ENCODE measurements at places on chromosomes 11 and 22. TPM values are rescaled to one million over a fixed set of nuclear protein-coding genes. Genes with fewer than 3 reads are reported as not detected.

Gene IFITM1
- 34.1 TPM for total RNA-seq

Gene CADM1
- 12.9 TPM for total RNA-seq

Gene LUZP2
- 0.17 TPM for total RNA-seq

Gene APOBEC3C
- total RNA-seq = 13.0 TPM

GRCh38 chr22:26835929-26836528 is 178.6 kb downstream of the MIAT start:
- H3K4me1 ChIP-seq = peaks cover 3% of the 10 kb centered on the region
- H3K27me3 ChIP-seq = no peaks in the 10 kb centered on the region
- no peak overlapping the region for H3K27ac ChIP-seq
- H3K36me3 ChIP-seq = no peaks in the 10 kb centered on the region
- H3K4me3 ChIP-seq = no peak overlapping the region

GRCh38 chr22:49259839-49260615 is 567.6 kb downstream of the BRD1 start:
- H3K4me1 ChIP-seq = no peaks in the 10 kb centered on the region
- no peak overlapping the region for H3K4me3 ChIP-seq
- H3K27ac ChIP-seq = no peak overlapping the region
- H3K27me3 ChIP-seq = no peaks in the 10 kb centered on the region
- no peaks in the 10 kb centered on the region for H3K36me3 ChIP-seq

- no peaks in the 10 kb centered on the region for H3K36me3 ChIP-seq
- no peak overlapping the region for H3K4me3 ChIP-seq
- DNase-seq = no peak
- peaks cover 14% of the 10 kb centered on the region for H3K4me1 ChIP-seq
Observed at GRCh38 chr11:112460141-112460540, 199.5 kb upstream of the PLET1 start.

- H3K4me1 ChIP-seq = no peaks in the 10 kb centered on the region
- H3K4me3 ChIP-seq = peak overlapping the region; percentile 55
- DNase-seq = no peak
- no peaks in the 10 kb centered on the region for H3K36me3 ChIP-seq
Observed at GRCh38 chr11:66727282-66728037, 1.6 kb downstream of the SPTBN2 start.

GRCh38 chr11:123103326-123103980 is 41.5 kb upstream of the HSPA8 start:
- H3K4me3 ChIP-seq = no peak overlapping the region
- H3K4me1 ChIP-seq = peaks cover 57% of the 10 kb centered on the region
- peak overlapping the region; percentile 50 for H3K27ac ChIP-seq
- H3K36me3 ChIP-seq = no peaks in the 10 kb centered on the region
- no peaks in the 10 kb centered on the region for H3K27me3 ChIP-seq
- peak; percentile 98 for DNase-seq

DNA sequence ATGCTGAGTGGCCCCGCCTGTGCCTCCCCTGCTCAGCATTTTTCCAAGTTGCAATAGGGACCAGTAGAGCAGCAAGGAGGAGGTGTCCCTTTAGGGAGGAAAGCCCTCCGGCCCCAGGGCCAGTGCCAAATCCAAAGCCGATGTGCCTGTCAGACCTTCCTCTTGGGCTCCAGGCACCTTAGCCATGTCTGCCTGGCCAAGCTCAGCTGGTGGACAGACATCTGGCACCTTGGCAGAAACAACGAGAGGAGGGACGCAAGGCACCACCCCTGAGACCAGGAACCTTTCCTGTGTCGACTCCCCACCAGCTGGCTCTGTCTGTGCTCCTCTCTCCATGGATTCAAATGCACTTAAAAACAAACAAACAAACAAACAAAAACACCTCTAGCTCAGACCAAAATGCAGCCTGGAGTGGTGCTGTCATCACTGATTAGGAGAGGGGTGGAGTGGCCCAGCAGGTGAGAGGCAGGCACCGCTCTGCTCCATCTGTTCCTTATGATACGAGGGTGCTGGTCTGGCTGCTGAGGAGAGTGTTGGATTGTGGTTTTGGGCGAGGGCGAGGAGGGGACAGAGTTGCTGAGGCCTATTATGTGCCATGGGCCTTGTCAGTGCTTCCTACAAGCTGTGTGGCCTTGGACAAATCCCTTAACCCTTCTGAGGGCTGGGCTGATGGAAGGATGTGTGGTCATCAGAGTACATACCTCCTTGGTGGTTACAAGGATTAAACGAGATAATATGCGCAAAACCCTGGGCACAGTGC is 46.2 kb downstream of the TP53I11 start:
- H3K36me3 ChIP-seq = no peaks in the 10 kb centered on the region
- H3K27ac ChIP-seq = no peak overlapping the region
- H3K4me3 ChIP-seq = no peak overlapping the region
- no peaks in the 10 kb centered on the region for H3K4me1 ChIP-seq
- H3K27me3 ChIP-seq = no peaks in the 10 kb centered on the region
- DNase-seq = no peak

GRCh38 chr11:98296091-98296880 is 724.5 kb upstream of the CNTN5 start:
- no peaks in the 10 kb centered on the region for H3K27me3 ChIP-seq
- H3K36me3 ChIP-seq = no peaks in the 10 kb centered on the region
- DNase-seq = no peak
- H3K4me1 ChIP-seq = no peaks in the 10 kb centered on the region

All from A673 (cell line).